C1 segment of cervical spinal cord (tissue), 14 donors: ENCODE measurements at places on chromosomes 12 and 14.

DNA sequence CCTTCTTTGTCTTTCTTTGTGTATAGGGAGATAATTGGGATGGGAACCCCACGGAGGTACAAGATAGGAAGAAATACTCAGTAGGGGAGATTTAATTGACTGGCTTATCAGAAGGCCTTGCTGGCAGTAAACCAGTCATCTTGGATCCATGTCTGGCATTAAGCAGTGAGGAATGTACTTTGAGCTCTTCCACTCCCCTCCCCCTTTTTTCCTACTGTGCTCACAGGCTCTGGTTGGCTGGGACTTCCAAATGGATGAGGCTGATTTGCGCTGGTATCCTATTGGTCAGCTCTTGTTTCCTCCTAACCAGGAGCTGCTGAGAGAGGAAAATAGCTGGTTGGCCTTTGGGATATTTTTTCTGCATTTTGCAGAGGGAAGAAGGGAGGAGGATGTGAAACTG lies 24.7 kb downstream of the NGDN start:
- DNase-seq = no peak

DNA sequence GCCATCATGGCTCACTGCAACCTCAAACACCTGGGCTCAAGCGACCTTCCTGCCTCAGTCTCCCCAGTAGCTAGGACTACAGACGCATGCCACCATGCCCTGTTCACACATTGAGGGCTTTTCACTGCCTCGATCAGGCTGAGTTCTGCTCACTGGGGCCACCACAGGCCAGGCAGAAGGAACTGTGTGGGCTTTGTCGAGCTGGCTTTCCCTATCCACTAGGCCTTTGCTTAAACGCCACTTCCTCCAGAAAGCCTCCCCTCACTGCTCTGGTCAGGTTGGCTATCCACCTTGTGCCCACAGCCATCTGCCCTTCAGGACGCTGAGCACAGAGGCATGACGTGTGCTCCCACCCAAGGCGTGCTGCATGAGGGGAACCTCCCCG lies 45.2 kb downstream of the MLXIP start:
- DNase-seq = no peak

GRCh38 chr12:53995378-53996239 lies 4.4 kb upstream of the HOXC9 start:
- DNase-seq = no peak

DNA sequence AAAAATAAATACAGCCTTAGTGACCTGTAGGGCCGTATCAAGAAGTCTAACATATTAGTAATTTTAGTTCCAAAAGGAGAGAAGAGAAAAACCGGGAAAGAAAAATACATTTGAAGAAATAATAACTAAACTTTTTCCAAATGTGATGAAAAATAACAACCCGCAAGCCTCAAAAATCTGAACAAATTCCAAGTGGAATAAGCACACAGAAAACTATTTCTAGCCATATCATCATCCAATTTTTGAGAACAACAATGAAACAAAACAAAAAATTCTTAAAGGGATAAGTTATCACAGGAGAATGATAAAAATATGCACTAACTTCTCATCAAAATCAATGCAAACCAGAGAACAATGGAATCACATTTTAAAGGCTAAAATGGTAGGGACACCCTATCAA lies 198.1 kb upstream of the PLXNC1 start:
- no peak for DNase-seq

GRCh38 chr12:104507672-104508071 lies 50.9 kb downstream of the CHST11 start:
- DNase-seq = no peak

DNA sequence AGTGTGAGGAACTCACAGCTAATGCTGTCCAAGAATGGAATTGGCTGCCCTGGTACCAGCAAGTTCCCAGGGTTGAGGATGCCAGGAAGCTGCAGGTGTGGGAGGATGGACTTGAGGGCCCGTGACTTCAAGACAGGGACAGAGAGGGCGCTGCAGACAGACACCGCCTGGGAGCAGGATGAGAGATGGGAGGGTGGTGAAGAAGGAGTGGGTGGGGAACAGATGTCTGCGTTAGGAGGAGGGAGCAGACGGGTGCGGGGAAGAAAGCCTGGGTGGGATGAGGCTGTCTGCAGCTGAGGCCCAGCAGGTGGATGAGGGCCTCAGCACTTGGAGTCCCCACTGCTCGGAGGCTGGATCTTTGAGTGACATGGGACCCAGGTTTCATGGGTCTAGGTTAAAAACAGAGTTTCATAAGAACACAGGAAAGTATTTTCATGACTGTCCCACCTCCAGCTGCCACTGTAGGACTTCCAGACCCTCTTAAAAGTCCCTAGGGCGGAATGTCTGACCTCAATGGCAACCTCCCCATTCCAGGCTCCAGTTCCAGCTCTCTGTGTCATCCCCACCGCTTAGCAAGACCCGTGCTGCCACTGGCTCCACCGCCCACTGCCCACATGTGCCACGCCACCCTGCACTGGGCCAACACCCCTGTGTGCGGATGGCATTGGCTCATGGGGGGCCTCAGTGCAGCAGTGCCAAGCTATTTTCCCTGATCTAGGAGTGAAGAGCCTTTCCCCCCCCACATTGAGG lies 70.3 kb upstream of the SCN8A start:
- DNase-seq = no peak

- no peak for DNase-seq
Observed at GRCh38 chr12:64743206-64743605, 16.0 kb downstream of the GNS start.
